ENCODE measurements at places on chromosomes 11 and 22.

- DNase-seq: no peak
Observed at GRCh38 chr22:19834599-19834998, 20.1 kb downstream of the GNB1L start.

DNA sequence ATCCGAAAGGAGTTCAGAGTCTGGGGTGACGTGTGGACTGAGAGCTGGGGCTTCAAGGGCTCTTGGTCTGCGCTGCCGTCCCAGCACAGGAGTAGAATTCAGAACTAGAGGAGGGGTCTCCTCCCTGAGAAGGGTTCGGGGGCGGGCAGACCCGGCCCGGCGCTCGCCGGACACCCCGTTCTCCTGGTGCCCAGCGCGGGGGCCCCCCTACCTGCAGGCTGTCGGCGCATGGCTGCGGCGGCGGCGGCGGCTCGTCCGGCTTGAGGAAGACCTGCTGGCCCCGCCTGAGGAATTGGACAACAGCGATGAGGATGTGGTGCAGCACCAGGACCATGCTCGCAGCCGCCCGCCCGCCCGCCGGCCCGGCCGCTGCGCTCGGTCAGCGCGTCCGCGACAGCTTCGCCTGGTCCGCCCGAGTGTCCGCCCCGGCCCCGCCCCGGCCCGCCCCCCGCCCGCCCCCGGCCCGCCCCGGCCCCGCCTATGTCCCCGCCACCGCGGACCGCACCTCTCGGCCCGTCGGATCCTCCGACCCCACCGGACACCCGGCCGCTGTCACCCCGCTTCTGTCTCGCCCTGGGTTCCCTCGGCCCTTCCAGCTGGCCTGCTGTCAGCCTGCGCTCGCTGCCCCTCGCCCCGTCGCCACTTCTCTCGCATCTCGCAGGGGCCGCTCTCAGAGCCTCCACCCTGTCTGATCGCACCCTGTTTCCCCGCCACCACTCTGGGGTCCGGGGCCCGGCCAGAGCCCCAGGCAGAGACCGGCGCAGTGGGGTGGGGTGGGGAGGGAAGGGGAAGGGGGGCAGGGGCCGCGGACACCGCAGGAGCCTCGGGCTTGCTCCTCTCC is 32.0 kb downstream of the PDE2A start:
- DNase-seq: no peak

- DNase-seq: no peak
Observed at GRCh38 chr11:110859240-110859840, 147.1 kb upstream of the ARHGAP20 start.

- no peak for DNase-seq
Observed at GRCh38 chr11:115665958-115666357, 161.7 kb upstream of the CADM1 start.

All from forelimb muscle (tissue), 1 donor.